Right lung (tissue), 10 donors: ENCODE measurements at places on chromosomes 4 and X. TPM values are rescaled to one million over a fixed set of nuclear protein-coding genes. Genes with fewer than 3 reads are reported as not detected.

PHOX2B gene
- polyA plus RNA-seq, result not detected

TENM3 gene
- 2.6 TPM for polyA plus RNA-seq

HUWE1 gene
- polyA plus RNA-seq, result 130 TPM

VSIG1 gene
- polyA plus RNA-seq, result 0.24 TPM

EGF gene
- polyA plus RNA-seq, result 0.73 TPM

TRPC5OS gene
- not detected for polyA plus RNA-seq

DNA sequence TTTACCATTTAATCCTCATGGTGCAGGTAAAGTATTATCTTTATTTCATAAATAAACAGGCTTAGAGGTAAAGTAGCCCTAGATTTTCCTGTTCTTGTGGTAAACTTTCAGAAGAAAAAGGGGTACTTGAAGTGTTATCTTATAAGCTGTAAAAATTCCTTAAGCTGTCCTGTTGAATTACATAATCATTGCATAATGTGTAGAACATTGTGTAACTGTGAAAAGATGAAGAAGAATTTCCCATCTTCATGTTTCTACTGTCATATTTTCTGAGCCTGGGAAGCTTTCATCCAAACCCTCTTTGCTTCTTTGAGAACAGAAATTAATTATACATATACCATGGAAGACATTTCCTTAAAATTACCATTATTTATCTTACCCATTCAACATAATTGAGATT is 90.5 kb downstream of the ELOVL6 start:
- DNase-seq, result no peak

EVC gene
- polyA plus RNA-seq, result 23.9 TPM

- no peak for DNase-seq
Measured at GRCh38 chr4:169723207-169723965, 34.4 kb downstream of the HPF1 start.

GRCh38 chrX:105460376-105460775 is 239.9 kb upstream of the TEX13A start:
- DNase-seq, result no peak

GRCh38 chr4:99047710-99048109 is 40.9 kb downstream of the ADH5 start:
- DNase-seq, result no peak

DNA sequence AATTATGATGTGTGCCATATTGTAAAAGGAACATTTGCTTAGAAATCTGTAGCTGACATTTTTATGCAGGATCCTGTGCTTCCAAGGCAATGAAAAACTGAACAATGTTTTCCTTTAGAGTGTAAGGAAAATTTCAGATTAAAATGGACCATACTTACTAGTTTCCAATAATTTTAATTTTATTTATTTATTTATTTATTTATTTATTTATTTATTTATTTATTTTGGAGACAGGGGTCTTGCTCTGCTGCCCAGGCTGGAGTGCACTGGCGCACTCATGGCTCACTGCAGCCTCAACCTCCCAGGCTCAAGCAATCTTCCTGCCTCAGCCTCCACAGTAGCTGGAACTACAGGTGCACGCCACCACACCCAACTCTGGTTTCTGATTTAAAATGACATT is 369.8 kb upstream of the HAND2 start:
- DNase-seq, result no peak

DNA sequence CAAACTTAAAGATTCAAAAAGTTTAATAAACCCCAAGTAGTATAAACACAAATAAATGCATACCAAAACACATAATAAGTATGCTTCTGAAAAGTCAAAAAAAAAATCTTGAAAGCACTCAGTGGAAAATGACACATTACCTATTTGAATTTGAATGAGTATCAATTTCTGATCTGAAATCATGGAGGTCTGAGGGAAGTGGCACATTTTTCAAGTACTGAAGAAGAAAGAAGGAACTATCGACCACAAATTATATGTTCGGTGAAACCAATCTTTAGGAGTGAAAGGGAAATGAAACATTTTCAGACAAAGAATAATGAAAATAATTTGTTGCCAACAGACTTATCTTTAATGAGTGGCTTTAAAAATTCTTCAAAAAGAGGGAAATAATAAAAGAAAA is 12.1 kb upstream of the F9 start:
- DNase-seq, result no peak

IL15 gene
- 1.00 TPM for polyA plus RNA-seq

CYSLTR1 gene
- polyA plus RNA-seq, result 1.8 TPM

GRCh38 chrX:123818243-123818642 is 41.6 kb upstream of the XIAP start:
- no peak for DNase-seq

CXCL11 gene
- polyA plus RNA-seq, result 0.15 TPM

- peak; percentile 66 for DNase-seq
Measured at GRCh38 chrX:68997911-68998310, 167.3 kb downstream of the PJA1 start.

ZNF711 gene
- 91.3 TPM for polyA plus RNA-seq

MAGEA4 gene
- polyA plus RNA-seq, result not detected
